Left lobe of liver (tissue), 2 donors: ENCODE measurements at places on chromosomes 4 and X. TPM values are rescaled to one million over a fixed set of nuclear protein-coding genes. Genes with fewer than 3 reads are reported as not detected.

- peak; percentile 85 for DNase-seq
These were observed 338.8 kb downstream of the BCOR start for GRCh38 chrX:39758791-39759525.

- DNase-seq, result no peak
These were observed 50.0 kb upstream of the CPLX1 start for GRCh38 chr4:875818-876423.

GRCh38 chrX:71454222-71454621 is 78.7 kb upstream of the OGT start:
- DNase-seq, result no peak

GRCh38 chr4:57866468-57867171 is 756.4 kb upstream of the IGFBP7 start:
- DNase-seq, result no peak

DNA sequence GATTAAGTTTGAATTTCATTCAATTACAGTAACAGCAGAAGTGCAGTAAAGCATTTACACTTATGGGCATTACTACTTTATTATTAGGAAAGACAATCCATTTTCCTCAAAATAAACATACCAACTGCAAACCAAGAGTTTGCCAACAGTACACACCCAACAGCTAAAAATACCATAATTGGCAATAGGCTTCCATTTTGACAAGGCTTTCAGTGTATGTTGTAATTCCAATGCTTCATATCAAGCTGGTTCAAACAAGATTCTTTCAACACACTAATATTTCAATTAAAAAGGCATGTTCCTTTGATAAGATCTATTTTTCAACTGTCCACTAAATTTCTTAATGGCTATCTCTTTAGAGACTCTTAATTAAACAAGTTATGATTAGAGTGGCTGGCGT is 12.1 kb downstream of the EIF1AX start:
- DNase-seq, result no peak

DNA sequence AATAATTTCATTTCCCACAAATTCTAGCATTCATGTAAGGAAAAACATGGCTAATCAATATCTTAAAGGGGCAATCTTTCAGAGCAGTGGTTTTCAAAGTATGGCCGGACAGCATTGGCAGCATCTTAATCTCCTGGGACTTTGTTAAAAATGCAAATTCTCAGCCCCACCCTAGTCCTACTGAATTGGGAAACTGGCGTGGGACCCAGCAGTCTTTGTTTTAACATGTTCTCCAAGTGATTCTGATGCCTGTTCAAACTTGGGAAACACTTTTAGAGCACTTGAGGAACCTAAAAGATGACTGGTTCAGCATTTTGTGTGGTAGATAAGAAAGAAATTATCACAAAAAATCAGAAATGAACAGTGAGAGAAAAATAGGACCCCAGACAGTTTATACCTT is 65.7 kb downstream of the ZFX start:
- DNase-seq, result no peak

DNA sequence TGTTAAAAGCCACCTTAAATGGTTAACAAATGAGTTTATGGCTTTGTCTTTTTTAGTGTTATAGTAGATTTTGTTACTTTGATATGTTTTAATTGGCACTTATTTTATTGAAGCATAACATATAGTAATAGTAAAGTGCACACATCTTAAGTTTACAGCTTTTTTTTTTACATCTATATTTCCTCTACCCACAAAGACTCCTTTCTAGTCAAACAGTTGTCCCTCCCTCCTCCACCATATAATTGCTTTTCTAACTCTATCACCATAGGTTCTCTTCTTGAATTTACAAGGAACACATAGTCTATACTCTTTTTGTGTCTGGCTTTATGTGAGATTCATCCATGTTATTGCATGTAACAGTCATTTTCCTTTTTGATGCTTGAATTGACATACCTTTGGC is 71.5 kb downstream of the PDK3 start:
- no peak for DNase-seq

DNA sequence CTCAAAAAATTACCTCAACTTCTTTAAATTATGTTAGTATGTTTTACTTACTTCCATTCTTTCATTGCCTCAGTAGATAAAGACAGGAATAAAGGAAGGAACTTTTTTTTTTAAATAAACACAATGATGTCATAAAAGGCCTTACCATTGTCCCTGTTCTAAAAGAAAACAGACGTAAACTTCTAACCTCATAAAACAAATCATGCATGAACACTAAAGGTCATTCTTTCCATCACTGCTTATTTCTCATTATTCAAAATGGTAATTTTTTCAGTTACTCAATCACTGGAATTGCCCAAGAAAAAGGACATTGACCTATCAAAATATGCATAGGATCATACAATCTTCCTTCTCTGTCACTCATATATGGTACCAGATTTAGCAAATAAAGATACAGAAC is 32.2 kb upstream of the ARMCX2 start:
- no peak for DNase-seq

DNA sequence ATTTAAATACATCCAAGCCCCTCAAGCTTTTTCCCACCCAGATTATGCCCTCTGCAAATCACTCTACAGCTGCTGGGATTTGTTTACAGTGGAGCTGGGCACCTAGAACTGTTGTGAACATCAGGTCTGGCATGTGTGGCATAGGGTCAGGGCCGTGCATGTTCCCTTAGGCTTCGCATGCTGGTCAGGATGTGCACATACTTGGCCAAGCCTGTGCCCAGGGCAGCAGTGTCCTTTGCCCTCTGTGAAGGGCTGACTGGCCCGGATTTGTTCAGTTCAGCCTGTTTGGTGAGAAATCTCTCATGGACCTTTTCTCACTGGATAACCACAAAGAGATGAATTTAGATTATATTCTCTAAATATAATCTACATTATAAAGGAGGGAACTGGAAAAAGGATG is 471.9 kb downstream of the TRIML1 start:
- no peak for DNase-seq

DNA sequence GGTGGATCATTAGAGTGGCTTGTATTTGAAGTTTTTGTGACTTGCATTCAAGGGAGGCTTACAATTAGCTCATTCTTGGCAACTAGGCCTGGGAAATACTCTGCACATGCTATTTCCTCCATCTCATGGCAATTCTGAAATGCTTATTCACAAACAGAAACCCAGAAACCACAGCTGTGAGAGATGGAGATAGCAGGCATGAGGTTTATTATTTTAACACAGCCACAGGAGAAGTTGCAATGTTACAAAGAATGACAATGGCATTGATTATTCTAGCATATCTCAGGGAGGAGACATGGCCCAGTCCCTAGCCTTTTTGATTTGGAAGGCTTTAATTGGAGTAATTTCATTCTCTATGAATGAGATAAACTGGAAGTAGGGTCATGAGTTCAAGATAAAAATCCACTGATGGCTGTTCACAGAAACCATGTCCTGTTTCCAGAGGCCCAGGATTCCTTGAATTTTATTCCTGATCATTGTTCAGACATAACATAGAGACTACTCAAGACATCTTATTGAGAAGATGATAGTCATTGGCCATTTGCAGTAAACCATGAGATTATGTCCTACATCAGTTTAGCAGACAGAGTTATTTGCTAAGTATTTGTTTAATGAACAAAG is 123.9 kb downstream of the MID1 start:
- no peak for DNase-seq

GRCh38 chr4:87633243-87633642 is 16.8 kb upstream of the DMP1 start:
- no peak for DNase-seq

DNA sequence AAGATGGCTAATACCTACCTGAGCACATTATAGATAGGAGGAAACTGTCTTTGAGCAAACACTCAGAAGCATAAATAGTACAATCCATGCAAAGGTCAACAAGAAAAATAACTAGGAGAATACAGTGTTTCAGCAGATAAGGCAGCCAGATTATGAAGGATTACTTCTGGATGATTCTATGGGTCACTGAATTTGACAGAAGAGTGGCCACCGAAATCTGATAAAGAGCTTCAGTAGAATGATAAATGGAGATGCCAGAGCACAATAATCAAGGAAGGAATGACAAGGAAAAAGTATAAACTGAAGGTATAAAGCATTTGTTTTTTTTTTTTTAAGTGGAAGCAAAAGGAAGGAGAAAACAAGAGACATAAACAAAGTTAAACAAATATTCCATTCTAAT is 58.7 kb downstream of the ELF2 start:
- DNase-seq, result no peak

GRCh38 chr4:184056877-184057276 is 151.8 kb downstream of the STOX2 start:
- no peak for DNase-seq

DNA sequence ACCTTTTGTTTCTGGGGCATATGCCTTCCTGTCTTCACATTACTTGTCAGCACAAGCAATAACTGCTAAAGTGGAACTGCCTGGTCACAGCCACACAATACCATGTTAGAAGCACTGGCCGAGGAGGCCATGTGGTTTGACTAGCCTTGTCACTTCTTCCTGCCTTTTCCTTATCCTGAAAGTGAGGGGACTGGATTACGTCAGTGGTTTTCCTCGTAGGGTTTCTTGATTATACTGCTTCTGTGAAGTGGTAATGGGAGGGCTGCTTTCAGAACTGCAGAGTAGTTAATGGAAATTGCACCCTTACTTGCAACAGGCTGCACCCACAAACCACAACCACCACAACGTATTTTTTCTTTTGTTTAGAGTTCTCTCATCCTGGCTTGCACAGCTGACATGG is 26.6 kb downstream of the ZRSR2 start:
- DNase-seq, result no peak

DNA sequence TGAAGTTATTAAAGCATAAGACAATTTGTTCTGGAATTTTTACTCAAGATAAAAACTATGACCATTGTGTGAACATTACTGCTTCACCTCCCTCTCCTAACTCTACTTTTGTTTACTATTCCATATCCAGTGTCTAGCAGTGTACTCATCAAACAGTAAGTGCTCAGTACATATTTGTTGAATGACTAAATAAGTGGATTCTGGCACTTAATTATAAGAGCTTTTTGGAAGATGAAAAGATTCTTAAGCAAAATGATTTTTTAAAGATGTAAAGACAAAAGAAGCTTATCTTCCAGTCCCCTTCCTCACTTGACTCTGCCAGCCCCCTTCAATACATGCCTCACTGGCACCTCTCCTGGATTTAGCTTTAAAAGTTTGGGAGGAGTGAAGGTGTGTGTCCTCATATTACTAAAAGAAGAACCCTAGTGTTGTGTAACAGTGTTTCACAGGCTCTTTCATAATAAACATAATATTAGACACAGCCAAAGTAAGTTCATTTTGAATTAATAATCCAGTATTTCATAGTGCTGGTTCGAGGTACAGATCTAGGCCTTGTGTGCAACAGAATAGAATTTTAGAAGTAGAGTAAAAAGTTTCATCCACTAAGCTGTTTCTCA is 53.0 kb downstream of the GAB1 start:
- no peak for DNase-seq

- DNase-seq, result no peak
These were observed 12.9 kb upstream of the ZCCHC4 start for GRCh38 chr4:25299476-25300203.

GRCh38 chrX:85922821-85923220 is 124.5 kb downstream of the CHM start:
- no peak for DNase-seq

GRCh38 chr4:40280586-40280985 is 54.5 kb upstream of the CHRNA9 start:
- DNase-seq, result no peak

DNA sequence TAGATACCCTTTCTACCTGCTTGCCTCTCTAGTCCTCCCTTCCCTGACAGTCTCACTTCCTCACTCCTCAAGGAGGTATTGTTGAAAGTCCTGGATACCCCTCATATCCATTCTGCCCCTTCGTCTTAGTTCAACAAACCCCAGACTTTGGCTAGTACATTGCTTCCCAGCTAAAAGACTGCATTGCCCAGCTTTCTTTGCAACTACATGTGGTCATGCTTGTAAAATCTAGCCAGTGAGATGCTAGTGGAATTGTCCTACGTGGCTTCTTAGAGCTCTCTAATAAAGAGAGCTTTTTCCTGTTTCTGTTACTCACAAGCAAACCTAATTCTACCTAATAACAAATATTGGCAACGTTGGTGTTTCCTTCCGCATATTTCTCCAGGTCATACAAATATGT is 237.9 kb upstream of the PSAPL1 start:
- no peak for DNase-seq

DNA sequence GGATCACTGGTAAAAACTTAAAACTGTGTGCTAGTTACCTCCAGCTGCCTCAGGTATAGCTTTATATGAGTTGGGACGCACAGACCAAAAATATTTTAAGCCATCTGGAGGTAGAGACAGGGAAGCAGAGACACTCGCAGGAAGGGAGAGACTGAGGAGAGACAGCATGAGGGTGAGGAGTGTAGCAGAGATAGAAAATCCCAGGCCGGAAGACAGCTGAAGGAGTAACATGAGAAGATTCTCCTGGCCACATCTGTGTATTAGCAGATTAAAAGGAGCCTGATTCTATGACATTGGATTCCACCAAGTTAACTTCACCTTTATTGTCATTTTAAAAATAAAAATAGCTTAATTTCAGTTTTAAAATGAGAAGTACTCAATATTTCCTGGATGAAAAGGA is 84.3 kb downstream of the PDLIM5 start:
- DNase-seq, result no peak

Gene LAP3
- 67.0 TPM for total RNA-seq

Gene ARSJ
- 2.2 TPM for total RNA-seq

Gene GUCY1B1
- total RNA-seq, result 2.1 TPM

Gene MND1
- not detected for total RNA-seq

Gene TRAM1L1
- 0.08 TPM for total RNA-seq

Gene LANCL3
- total RNA-seq, result 0.05 TPM
